ENCODE measurements at places on chromosomes 2 and 18.

GRCh38 chr2:219944866-219945265 is 317.4 kb downstream of the SLC4A3 start:
- DNase-seq: no peak

- DNase-seq: peak; percentile 25
Measured at GRCh38 chr18:3248062-3248657, 559 bp downstream of the MYL12A start.

GRCh38 chr2:189577121-189577520 is 3.5 kb downstream of the SLC40A1 start:
- DNase-seq: no peak

DNA sequence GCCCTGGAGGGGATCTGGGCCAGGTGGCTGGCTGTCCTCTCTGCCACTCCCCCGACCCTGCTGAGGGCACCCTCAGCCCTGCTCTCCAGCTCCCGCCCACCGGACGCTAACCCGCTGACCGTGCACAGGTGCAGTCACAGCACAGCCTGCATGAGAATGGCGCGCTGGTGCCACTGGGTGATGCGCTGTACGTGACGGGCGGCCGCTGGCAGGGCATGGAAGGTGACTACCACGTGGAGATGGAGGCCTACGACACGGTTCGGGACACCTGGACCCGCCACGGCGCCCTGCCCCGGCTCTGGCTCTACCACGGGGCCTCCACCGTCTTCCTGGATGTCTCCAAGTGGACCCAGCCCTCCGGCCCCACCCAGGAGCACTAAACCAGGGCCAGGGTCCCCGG is 8.1 kb upstream of the ERFE start:
- DNase-seq: no peak

DNA sequence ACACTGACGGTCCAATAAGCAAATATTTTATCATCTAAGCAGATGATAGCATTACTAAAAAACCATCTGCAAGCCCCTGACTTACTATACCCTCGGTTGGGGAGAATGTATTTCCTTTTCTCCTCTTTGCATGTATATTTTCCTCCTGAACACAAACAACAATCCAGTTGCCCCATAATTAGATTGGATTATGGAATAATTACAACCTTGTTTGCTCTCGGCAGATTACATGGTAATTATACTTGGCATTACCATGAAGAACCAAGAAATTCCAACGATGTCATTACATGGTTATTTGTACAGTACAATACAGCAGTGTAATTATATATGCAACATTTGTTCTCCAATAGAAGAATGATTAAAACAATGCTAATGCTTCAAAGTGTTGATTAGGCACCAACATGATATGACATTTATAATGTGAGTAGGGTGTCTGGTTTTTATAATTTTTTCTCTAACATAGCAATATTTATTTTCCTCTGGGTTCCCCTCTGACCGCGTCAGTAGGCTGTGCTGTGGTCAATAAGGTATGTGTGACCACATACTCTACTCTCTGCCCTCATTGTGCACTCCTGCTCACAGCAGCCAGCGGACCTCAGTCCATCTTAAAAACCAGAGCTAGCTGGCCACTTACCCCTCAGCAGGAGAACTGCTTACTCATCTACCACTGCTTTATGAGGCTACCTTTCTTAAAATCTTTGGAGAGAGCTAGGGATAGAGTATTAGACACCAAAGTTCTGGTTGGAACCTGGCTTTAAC is 176.1 kb downstream of the INSIG2 start:
- DNase-seq: no peak

DNA sequence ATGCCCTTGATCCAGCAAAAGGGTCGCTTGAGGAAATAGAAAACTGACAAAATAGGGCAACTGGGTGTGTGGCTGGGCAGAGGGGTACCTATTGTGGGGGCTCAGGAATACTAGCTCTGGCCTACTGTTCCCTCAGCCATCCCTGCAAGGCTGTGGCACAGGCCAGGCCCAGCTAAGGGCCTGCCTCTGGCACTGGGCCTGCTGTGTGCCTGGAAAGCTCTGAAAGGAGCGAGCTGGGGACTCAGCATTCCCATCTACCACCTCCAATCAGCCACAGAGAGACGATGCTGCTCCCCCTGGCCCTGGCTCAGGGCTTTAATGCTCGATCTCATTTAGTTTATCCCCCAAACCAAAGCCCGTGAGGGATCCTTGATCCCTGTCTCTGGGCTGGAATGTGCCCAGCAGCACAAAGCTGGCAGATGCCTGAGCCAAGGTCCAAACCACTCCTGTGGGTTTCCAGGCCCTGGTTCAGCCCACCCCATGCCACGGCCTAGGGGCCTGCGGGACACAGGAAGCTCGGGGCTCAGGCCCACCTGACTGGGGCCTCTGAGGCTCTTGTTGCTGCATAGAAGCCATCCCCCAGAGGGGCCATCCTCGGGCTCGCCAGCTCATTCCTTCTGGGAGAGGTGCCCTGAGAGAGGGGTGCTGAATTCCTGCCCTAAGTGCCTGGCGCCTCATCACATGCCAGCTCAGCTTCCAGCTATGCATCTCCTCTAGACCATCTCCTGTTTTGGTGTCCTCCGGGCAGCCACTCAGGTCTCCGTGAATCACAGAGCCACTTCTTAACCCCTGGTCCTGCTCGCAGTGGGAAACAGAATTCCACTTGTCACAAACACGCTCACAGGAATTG is 43.0 kb upstream of the KCNF1 start:
- DNase-seq: no peak

DNA sequence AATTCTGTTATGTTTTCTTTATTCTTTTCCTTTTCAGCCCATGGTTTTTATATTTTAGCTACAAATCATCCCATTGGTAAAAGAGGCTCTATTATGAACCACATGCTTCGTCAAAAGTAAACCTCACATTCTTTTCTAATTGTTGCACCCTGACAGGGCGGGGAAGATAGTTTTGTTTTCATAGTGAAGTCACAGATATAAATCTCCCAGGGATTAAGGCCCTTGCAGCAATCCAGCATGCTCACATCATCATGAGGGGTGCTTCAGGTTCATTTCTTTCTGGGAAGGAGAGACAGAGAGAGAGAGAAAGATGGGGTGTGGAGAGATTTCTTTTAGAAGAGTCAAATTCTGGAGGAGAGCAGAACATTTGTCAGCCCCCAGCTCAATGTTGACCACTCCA is 124.5 kb upstream of the CDC42EP3 start:
- DNase-seq: no peak

DNA sequence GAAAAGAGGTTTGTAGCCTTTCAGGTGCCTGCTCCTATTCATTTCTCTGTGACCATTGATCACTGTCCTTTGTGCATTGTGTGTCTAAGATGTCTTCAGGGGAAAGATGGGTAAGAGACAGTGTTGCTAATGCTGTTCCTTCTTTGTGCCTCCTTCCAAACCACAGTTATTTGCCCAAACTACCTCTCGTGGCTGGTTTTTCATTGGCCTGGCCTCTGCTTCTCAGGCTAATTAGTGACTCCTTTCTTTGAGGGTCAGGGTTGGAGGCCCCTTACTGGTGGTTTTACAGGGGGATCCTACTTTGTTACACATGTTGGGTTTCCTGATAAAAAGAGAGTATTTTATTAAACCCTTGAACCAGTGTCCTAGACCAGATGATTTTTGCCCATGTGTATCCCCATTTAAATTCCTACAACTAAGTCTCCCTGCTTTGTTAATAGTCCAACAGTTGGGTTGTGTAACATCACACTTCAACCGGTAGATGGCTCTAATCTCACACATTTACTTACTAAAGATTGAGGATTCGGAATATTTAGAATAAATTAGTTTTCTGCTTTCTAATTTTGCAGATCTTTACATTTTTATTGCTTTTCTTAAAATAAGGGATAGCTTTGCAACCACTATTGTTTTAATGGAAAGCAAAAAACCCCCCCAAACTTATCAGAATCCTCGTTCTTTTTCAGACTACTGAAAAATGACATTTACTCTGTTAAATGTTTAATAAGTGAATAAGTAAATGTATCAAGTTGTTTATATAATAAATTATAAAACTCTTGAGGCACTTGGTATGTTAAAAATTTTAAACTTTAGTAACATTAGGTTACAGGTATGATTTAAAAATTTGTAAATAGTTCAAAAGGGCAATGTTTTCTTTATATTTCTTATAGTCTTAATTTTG is 2.4 kb downstream of the MARS2 start:
- no peak for DNase-seq

DNA sequence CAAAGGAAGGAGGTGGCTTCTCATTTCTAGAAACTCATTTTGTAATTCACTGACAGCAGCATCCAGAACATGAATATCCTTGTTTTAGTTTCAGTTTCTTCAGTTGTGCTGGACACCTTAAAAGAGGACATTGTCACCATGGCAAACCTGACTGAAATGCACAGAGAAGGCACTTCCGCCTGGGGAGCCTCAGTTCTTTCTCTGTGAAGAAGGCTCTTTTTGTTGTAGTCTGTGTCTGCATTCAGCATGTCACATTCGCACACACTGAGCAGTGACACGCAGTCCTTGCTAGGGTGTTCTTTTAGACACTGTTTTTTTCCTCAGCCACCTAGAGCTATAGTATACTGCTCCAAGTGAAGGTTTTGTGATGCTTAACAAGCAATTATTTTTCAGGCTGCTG is 9.5 kb upstream of the RPRM start:
- no peak for DNase-seq

DNA sequence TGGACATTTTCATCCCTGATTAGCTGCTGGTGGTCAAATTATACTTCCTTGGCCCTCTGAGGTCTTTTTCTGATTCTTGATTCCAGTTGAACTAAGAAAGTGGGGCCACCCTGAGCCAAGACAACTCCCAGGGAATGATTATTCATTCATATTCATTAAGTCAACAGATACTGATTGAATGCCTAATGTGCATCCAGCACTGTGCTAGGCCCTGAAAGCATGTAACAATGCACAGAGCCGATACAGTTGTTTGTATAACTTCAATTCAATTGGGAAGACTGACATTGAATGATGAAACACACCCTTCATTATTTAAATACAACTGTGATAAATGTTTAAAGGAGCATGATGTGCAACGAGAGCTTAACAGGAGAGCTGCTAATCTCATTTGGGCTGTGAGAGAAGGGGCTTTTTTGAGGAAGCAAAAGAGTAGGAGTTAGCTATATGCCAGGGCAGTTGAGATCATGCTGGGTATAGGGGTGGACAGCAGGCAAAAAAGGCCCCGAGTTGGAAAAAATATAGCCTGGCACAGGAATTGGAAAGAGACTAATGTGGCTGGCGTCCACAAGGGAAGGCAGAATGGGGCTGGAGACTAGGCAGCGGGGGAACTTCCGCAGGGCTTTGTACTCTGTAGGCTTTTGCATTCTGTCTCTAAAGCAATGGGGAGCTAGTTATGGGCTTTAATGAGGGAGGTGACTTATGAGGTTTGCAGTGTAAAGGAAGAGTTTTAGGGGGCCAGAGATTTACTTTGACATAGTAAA is 57.2 kb upstream of the ACVR1 start:
- DNase-seq: no peak

DNA sequence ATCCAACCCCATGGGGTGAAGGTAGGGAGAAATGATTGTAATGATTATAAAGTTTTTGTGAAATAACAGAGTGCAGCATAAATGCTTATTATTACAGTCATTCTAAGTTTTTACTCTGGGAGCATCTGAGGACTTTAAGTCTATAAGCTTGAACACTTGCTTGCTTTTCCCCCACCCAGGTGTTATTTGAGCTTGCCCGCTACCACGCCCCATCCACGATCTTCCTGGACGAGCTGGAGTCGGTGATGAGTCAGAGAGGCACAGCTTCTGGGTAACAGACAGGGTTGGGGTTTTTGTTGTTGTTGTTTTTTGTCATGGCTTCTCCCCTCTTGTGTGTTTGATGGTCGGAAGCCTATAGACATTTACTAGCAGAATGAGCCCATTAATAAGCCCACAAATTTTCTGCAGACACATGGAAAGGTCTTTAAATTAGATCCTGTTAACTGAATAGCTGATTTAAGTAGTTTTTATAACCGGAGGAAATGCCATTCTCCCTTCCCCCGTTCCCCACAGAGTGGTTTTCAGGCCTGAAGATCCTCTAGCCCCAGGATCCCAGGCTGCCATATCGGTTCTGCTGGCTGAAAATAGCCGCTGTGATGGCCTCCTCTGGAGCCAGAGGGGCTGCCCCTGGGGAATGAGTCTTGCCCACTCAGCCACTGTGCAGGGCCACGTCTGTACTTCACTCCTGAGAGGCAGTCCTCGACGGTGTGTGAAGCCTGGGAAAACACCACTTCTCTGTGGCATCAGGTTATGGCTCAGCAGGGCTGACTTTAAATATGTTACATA is 39.9 kb upstream of the ELOA2 start:
- no peak for DNase-seq

DNA sequence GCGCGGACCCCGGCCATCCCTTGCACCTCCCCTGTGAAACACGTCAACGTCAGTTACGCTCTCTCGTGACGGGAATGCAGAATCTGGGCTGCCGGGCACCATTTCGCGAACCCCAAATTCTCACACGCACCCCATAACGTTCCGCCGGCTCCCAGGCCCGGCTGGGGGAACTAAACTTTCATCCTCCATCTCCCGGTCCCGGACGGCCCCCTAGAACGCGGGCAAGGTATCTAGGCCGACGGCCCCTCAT is 544 bp downstream of the DNAJC27 start:
- no peak for DNase-seq

- DNase-seq: no peak
Measured at GRCh38 chr2:186126181-186126580, 359.9 kb upstream of the ZC3H15 start.

- DNase-seq: no peak
Measured at GRCh38 chr2:195300631-195301030, 356.4 kb upstream of the SLC39A10 start.

- no peak for DNase-seq
Measured at GRCh38 chr2:134217924-134218323, 35.9 kb upstream of the MGAT5 start.

GRCh38 chr2:215952860-215953637 is 60.3 kb downstream of the MREG start:
- no peak for DNase-seq

- no peak for DNase-seq
Measured at GRCh38 chr18:9951022-9951859, 37.4 kb downstream of the VAPA start.

GRCh38 chr2:149141046-149141445 is 102.5 kb downstream of the LYPD6B start:
- DNase-seq: no peak

DNA sequence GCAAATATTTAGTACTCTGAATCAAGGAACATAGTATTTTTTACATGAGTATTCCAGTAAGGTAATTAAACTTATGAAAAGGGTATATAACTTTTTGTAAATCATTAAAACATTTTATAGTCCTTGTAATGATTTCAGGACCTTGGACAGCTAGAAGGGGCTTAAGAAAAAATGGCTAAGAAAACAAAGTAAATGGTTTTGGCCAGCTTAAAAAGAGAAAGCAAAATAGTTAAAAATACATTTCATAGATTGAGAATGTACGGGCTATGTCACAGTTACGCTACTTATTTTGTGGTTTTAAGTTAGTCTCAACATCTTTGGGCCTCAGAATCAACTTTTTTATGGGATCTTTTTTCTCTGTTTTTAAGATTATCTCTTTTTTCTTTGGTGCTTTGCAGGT is 26.7 kb downstream of the POLI start:
- DNase-seq: no peak

DNA sequence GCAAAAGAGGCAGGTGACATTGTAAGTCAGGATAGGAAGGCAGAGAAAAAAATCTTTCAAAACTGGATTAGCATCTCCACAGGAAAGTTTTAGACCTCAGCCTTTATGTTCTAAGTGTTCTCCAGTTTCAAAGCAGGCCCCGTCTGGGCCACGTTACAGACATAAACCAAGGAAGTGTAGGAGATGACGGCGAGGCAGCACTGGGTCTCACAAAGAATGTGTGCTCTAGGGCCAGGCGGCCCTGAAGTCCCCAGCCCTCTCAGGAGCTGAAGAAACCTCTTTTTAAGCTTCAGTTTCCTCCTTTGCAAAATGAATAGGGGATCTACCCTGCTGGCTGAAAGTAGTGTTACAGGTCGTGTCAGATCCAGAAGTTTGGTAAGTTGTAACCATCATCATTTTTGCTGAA is 81.7 kb downstream of the SPRED2 start:
- no peak for DNase-seq
